Colonic mucosa (tissue), 4 donors: ENCODE measurements at places on chromosomes 7 and 10.

- no peaks in the 10 kb centered on the region for H3K36me3 ChIP-seq
- no peak for DNase-seq
- H3K27ac ChIP-seq = no peak overlapping the region
- no peaks in the 10 kb centered on the region for H3K27me3 ChIP-seq
- no peaks in the 10 kb centered on the region for H3K4me1 ChIP-seq
- no peak overlapping the region for H3K4me3 ChIP-seq
Measured at GRCh38 chr7:140870003-140870402, 54.7 kb downstream of the BRAF start.

- no peaks in the 10 kb centered on the region for H3K27me3 ChIP-seq
- H3K4me1 ChIP-seq = no peaks in the 10 kb centered on the region
- no peak for DNase-seq
- no peak overlapping the region for H3K27ac ChIP-seq
- no peak overlapping the region for H3K4me3 ChIP-seq
Measured at GRCh38 chr10:16902606-16903005, 85.4 kb upstream of the RSU1 start.

GRCh38 chr10:69750011-69750373 lies 51.7 kb upstream of the COL13A1 start:
- no peak for DNase-seq
- no peaks in the 10 kb centered on the region for H3K36me3 ChIP-seq
- H3K27me3 ChIP-seq = no peaks in the 10 kb centered on the region
- no peak overlapping the region for H3K4me3 ChIP-seq
- no peaks in the 10 kb centered on the region for H3K4me1 ChIP-seq

GRCh38 chr10:72089618-72090017 lies 1.3 kb upstream of the SPOCK2 start:
- DNase-seq = no peak
- peaks cover 23% of the 10 kb centered on the region for H3K27me3 ChIP-seq
- peaks cover 8% of the 10 kb centered on the region for H3K4me1 ChIP-seq
- H3K4me3 ChIP-seq = no peak overlapping the region
- H3K27ac ChIP-seq = no peak overlapping the region
- no peaks in the 10 kb centered on the region for H3K36me3 ChIP-seq

DNA sequence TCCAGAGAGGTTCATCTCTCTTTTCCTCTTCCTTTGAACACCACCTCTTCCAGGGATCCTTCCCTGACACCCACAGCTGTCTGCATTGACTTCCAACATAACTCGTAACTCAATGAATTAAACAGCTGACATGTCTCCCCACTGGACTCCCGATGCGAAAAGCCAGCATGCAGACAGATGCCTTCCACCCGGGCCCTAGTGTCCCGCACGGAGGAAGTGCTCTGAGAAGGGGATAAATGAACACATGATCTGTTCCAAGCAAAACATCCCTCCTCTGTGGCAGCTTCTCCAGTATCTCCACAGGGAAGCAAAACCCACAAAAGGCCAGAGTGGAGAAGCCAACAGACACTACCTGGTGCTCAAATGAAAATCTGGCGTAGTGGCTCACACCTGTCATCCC lies 28.3 kb downstream of the OGDHL start:
- no peaks in the 10 kb centered on the region for H3K36me3 ChIP-seq
- H3K27me3 ChIP-seq = no peaks in the 10 kb centered on the region
- H3K4me1 ChIP-seq = no peaks in the 10 kb centered on the region
- H3K4me3 ChIP-seq = no peak overlapping the region
- peak; percentile 10 for DNase-seq

DNA sequence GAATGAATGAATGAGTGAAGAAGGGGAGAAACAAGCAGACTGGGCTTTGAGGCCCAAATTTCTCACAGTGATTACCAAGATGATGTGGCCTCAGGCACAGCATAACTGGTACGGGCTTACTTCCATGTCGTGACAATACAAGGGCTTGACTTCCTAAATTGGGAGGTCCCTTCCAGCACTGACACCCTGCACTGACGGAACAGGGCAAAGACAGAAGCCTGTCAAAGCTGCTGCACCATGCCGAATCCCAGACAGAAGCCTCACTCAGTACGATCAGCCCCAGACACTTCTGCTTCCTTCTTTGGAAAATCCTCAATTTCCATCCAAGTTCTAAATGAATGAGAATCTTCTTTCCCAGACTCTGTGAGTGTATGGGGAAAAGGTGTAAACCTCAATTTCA lies 51.9 kb downstream of the GNA12 start:
- H3K27ac ChIP-seq = no peak overlapping the region
- no peak for DNase-seq
- H3K36me3 ChIP-seq = no peaks in the 10 kb centered on the region
- H3K4me3 ChIP-seq = no peak overlapping the region

- H3K4me3 ChIP-seq = peak overlapping the region; percentile 74
- H3K27ac ChIP-seq = peak overlapping the region; percentile 57
- H3K27me3 ChIP-seq = no peaks in the 10 kb centered on the region
Measured at GRCh38 chr7:149496642-149497391, 792 bp downstream of the ZNF746 start.

DNA sequence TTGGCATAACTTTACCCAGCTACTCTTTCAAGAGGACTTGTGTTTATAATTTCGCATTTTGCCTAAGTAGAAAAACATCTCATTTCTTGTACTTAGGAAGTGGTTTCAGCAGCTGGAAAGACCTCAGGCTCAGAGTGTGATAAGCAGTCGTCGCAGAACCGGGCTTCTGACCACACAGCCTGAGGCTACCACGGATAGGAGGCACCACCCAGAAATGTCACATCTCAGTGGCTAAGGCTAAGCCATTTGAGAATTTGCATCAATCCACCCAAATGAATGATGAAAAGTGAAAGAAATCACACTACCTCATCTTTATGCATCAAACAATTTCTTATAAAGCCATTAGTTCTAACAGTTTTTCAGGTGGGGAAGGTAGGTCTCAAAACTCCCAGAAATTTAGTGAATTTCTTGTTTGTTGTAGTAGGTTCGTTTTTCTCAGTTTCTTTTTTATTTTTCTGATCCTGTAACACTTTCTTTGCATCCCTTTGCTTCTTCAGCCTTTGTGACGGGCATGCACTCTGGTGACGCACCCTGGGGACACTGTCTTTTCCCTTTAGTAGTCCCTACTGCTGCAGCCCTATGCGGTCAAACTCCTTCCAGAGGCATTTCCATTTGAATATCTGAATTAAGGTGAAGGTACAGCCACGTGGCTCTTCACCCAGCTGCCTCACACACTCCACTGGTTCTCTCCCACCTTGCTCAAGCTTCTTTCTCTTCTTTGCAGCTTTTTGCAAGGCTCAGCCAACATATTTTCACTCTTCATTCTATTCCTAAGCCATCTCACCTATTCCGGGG lies 68.5 kb downstream of the MAP3K8 start:
- H3K36me3 ChIP-seq = no peaks in the 10 kb centered on the region
- no peaks in the 10 kb centered on the region for H3K4me1 ChIP-seq
- no peak overlapping the region for H3K4me3 ChIP-seq
- no peak for DNase-seq
- no peak overlapping the region for H3K27ac ChIP-seq

DNA sequence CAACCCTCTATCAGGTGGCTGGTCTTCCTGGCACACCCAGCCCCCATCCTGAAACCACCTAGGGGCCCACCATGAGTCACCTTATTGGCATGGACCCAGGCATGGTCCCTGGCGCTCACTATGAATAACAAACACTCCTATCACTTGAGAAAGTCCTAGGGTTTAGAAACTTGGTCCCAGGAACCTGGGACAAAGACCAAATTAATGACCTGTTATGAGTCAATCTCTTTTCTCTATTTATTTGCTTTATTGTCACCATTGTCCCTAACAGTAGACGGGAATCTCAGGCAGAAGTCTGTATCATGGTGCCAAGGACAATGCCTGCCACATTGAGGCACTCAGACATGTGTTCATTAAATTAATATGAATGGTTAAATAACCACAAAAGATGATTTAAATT lies 599.6 kb upstream of the C7orf33 start:
- H3K27ac ChIP-seq = no peak overlapping the region
- H3K4me3 ChIP-seq = no peak overlapping the region
- H3K4me1 ChIP-seq = no peaks in the 10 kb centered on the region
- no peaks in the 10 kb centered on the region for H3K36me3 ChIP-seq
- no peaks in the 10 kb centered on the region for H3K27me3 ChIP-seq
- no peak for DNase-seq

DNA sequence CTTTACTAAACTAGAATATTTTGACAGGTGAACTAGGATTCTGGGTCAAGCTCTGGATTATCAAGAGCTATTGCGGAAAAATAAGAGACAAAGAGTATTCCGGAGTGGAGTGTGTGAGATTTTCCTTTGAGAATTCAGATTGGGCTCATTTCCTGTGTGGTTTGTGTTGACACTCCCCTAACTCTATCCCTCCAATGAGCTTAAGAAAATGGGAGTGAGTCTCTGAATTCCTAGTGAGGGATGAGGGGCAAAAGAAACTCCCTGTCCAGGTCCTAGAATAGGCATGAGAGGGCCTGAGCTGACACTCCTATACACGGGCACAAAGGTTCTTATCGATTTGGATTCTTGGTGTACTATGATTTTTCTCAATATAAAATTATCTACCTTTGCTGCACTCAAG lies 10.2 kb downstream of the KLF14 start:
- H3K27me3 ChIP-seq = no peaks in the 10 kb centered on the region
- H3K4me1 ChIP-seq = no peaks in the 10 kb centered on the region
- DNase-seq = no peak
- H3K4me3 ChIP-seq = no peak overlapping the region

DNA sequence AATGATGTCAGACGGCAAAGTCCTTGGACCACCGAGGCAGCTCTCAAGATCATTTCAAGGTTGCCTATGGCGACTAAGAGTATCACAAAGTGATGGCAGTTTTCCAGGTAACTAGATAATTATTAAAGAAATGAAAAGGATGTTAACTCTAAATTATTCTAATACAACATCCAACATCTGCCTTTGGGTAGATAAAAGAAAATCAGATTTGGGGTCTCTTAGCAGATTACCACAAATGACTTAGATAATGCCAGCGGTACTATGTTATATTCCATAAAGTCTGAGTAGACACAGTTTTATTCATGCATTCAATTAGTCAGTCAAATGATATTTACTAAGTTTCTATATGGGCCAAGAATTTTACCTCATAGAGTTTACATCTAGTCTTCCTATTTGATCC lies 441.3 kb downstream of the NEBL start:
- H3K27me3 ChIP-seq = no peaks in the 10 kb centered on the region
- no peak overlapping the region for H3K27ac ChIP-seq
- H3K36me3 ChIP-seq = no peaks in the 10 kb centered on the region
- H3K4me3 ChIP-seq = no peak overlapping the region

DNA sequence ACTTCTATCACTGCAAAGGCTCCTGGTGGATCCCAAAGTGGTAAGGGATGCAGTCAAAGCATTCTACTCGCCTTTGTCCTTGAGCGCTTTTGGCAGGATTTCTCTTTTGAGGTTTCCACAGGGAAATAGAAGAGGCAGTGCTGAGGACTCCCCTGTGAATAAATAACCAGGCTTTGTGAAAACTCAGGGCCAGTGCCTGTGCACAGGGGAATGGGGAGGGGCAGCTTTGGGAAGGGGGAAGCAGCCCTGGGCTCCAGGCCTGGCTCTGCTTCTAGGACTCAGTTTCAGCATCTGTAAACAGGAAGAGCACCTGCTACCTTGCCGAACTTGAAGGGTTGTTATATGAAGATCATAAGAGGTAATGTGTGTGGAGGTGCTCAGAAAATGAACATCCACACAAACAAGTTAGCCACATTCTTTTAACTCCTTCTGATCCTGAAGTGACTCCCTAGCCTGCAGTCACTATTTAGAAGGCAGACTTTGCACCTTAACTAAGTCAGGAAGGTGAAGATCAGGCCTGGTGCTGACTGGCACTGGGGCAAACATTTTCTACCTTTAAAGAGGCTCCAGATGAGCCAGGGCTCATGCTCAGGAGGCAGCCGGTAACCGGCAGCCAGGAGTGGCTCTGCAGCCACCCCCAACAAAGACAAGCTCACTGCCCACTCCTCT lies 22.5 kb upstream of the MMP21 start:
- no peaks in the 10 kb centered on the region for H3K4me1 ChIP-seq
- H3K27ac ChIP-seq = no peak overlapping the region
- no peaks in the 10 kb centered on the region for H3K27me3 ChIP-seq
- H3K4me3 ChIP-seq = no peak overlapping the region

GRCh38 chr7:142968229-142968628 lies 6.1 kb upstream of the KEL start:
- no peaks in the 10 kb centered on the region for H3K4me1 ChIP-seq
- DNase-seq = no peak
- no peaks in the 10 kb centered on the region for H3K27me3 ChIP-seq
- no peaks in the 10 kb centered on the region for H3K36me3 ChIP-seq
- H3K27ac ChIP-seq = no peak overlapping the region

DNA sequence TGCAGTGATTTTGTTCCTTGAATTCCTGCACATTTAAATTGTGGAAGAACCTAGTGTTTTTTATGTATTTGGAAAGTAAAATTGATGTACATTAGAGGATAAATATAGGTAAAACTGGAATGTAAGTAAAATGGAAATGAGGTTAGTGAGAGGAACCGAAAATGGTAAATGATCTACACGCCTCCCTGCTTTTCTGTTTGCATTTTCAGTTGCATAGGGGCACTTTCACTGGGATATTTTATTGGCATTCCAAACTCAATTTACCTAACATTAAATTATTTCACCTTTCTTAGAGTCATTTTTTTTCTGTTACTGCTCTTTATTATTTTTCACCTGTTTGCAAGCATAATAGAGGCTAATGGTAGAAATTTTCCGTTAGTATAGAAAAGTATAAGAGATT lies 8.0 kb downstream of the CDK13 start:
- H3K27ac ChIP-seq = no peak overlapping the region
- DNase-seq = no peak
- H3K4me1 ChIP-seq = peaks cover 17% of the 10 kb centered on the region
- no peaks in the 10 kb centered on the region for H3K36me3 ChIP-seq

DNA sequence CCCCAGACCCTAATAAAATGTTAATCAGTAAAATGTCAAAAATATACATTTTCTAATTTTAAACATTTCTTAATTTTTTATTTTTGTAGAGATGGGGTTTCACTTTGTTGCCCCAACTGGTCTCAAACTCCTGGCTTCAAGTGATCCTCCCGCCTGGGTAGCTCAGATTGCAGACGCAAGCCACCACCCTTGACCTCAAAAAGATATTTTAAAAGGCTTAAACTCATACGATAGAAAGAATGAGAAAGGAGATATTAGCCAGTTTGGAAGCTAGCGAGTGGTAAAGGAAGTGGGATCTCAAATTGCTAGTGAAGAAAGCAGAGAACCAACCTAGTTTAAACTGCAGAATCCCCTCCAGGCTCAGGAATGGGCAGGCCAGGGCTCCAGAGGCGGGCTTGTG lies 4.5 kb downstream of the WIPI2 start:
- H3K36me3 ChIP-seq = no peaks in the 10 kb centered on the region
- H3K27ac ChIP-seq = no peak overlapping the region
- no peak overlapping the region for H3K4me3 ChIP-seq

GRCh38 chr7:19001854-19002253 lies 115.6 kb downstream of the TWIST1 start:
- H3K36me3 ChIP-seq = no peaks in the 10 kb centered on the region
- H3K4me1 ChIP-seq = no peaks in the 10 kb centered on the region
- no peak for DNase-seq
- H3K27ac ChIP-seq = no peak overlapping the region
- H3K27me3 ChIP-seq = no peaks in the 10 kb centered on the region

DNA sequence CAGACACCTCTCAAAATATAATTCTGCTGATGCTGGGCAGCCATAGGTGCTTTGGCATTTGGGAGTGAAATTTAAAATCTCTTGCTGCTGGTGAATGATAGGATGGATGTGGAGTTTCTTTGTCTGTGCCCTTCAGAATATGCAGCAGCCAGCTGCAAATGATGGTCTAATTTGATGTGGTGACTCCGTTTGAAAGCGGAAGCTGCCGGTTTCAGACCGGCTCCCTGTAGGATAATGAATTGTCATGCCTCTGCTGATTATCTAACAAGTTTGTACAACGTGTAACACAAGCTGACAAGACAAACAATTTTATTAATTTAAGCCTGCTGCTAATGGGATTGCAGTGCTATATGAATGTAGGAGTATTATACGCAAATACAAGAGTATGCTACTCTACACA lies 103.5 kb downstream of the SND1 start:
- H3K4me1 ChIP-seq = no peaks in the 10 kb centered on the region
- DNase-seq = no peak
- no peak overlapping the region for H3K4me3 ChIP-seq
